ENCODE measurements at places on chromosomes 12 and 14.

DNA sequence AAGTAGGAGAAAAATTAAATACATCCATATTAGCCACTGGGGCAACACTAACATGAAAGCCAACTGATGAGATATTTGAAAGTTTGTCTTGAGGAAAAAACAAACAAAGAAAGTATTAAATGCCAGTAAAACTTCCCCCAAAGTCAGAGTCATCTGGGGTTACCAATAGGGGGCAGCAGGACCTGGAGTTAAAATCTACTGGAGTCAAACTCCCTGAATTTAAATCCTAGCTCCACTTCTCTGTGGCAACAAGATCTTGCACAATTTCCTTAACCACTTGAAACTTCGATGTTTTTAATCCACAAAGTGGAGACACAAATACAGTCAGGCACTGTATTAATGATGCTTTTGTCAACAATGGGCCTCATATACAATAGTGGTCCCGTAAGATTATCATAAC is 14.4 kb downstream of the PLEKHG7 start:
- DNase-seq = no peak

DNA sequence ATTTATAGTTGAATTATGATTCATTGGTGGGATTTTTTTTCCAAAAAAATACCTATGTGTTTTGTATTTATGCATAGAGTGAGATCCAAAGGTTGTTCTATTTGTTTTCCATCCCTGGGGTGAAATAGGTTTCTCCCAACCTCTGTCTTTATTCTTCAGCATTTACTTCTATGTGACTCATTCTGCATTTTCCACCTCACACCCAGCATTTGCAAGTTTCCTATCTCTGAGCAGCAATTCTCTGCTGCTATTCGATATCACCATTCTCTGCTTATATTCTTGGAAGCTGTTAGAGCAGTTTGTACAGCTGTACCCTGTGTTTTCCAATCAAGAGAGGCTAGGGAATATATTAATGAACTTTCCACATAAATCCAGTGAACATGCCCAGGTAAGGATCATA is 538.9 kb downstream of the SNAPC1 start:
- no peak for DNase-seq

GRCh38 chr12:101909646-101910045 is 32.3 kb downstream of the DRAM1 start:
- DNase-seq = no peak

- DNase-seq = no peak
These were observed 19.3 kb upstream of the CCER1 start for GRCh38 chr12:90974286-90974685.

- peak; percentile 77 for DNase-seq
These were observed 19.8 kb downstream of the ZBTB42 start for GRCh38 chr14:104820669-104821228.

DNA sequence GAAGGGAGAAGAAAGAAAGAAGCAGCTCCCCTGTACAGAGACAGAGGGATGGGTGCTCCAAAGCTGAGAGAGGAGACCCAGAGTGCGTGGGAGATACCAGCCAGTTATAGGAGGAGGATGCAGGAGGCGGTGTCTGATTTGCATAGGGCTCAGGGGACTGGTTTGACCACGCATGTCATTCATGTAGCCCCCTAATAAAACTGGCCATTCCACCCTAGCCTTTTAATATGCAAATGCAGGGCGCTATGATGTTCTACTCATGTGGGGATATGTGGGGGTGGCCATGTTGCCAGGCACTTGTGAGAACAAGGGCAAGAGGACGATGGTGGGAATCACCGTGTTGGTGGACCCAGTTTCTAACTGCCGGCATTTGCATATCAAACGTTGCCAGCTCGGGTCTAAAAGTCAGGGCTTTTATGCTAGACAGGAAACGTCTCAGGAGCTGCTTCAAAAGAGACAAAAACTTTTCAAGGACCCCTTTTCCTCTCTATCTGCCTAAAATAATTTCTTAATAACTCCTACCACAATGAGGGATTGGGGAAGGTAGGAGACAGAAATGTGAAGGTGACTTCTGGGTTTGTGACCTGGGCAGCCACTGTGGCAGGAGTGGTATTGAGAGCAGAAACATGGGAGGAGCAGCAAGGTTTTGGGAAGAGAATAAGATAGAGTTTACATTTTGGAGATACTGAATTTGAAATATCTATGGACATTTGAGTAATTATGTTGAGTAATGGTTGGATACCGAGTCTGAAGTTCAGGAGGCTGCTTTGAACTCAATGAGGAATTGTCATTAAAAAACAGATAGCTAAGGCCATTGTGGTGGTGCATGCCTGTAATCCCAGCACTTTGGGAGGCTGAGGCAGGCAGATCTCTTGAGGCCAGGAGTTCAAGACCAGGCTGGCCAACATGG is 2.2 kb upstream of the ATXN3 start:
- no peak for DNase-seq

DNA sequence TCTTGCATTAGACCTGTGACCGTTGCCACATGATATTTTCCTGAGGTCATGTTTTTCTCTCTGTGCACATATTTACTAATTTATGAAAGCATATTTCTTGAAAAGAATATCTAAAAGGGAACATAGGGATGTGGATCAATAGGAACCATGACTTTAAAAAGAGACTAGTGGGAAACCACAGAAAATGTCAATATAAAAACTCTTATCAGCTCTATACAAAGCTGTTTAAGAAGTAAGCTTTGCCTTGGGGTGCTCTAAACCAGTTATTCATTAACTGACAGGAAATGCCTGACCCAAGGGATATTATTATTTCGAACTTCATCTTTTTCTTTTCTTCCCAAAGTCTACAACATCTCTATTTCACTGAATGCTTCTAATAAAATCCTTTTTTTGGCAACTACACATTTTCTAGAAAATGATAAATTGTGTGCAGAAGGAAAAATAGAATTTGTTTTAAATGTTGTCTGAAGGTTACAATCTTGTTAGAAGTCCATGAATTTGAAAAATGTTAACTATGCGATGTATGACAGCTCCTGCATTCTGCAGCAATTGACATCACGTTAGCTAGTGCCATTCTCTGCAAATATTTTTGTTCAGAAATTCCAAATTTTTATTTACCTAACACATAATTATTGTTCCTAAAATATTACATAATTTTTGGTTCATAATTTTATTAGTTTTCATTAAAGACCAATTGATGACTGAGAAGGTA is 345.0 kb downstream of the SLC16A7 start:
- DNase-seq = no peak

GRCh38 chr14:93094121-93094918 is 21.4 kb downstream of the ITPK1 start:
- DNase-seq = no peak

GRCh38 chr12:21599143-21599999 is 5.3 kb downstream of the GYS2 start:
- DNase-seq = no peak

DNA sequence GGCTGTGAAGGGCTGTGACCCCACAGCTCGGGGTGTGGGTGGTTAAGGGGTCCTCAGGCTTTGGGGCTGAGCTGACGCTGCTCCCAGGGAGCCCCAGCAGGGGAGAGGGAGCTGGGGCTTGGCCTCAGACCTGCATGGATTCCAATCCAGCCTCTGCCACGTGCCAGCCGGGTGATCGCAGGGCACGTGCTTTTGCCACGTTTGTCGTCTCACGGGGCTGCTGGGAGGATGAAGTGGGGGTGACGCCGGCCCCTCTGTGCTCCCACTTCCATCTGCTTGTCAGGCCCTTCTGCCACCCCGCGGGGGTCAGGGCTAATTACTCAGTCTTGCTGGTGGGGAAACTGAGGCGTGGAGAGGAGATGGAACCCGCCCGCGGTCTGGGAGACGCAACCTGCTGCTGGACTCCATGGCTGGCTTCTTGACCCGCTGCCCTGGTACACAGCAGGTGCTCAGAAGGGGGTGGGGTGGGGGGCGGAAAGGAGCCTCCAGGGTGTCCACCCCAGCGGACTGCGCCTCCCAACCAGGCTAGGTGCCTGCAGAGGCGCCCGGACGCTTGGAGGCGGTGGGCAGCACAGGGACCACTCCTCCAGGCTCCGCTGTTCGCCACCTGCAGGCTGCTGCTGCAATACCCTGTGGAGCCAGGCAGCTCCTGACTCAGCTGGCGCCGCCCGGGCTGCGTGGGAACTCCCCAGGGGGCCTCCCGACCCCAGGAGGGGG is 36.4 kb upstream of the PRIMA1 start:
- no peak for DNase-seq

- peak; percentile 59 for DNase-seq
These were observed 115.9 kb downstream of the NTN4 start for GRCh38 chr12:95674631-95675030.

DNA sequence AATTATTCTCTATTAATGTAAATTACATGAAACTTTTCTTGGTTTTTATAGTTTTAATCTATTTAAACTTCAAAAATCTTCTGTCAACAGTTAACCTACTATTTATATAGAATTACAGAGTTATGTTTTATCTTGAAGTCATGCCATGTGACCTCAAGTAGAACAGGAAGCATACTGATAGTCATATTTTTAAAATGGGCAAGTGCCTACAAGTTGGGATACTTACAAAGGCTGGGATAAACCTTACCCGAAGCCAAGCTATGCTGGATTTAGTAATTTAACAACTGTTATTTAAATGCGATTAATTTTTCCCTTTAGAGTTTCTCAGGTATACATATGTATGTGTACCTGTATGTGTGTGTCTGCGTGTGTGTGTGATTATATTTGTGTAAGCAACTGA is 266.9 kb downstream of the RASSF9 start:
- DNase-seq = no peak

DNA sequence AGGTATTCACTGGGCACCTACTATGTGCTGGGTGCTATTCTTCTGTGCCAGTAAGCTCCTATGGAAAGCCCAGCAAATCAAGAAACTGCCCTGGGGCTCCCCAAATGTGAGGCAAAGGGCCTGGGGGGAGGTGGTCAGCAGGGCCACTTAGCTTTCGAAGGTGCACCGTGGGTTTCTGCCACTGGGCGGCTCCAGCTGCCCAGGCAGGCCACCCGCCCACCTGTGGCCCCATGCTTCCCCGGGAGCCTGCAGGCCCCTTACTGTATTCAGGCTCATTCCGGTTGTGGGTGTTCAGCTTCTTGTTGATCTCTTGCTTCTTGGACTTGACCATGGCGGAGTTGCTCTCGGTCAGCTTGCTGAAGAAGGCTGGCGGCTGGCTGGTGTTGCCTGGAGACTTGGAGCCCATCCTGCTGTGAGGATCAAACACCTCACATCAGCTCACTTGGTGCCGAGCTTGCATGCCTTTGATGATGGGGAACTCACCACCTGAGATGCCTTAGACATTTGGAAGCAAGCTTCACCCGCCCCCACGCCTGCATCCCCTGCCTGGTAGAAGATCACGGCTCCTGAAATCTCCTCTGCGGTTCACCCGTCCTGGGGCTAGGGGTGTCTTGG is 37.3 kb downstream of the RFLNA start:
- DNase-seq = no peak

DNA sequence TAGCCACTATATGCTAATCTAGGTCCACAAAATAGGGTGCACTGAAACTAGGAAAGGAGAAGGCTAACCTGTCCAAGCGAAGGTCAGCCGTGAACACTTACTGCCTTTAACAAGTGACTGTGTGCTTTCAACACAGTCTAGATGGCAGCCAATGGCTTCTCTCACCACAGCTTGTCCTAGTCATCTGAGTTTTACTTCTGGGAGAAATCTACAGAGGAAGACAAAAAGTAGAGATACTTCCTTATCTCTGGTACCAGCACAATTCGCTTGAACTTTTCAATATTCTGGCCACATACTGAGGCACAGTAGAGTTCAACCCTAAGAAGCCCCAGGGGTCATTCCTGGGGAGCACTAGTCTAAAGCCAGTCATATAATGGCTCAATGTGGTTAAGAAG is 176.9 kb downstream of the BTG1 start:
- no peak for DNase-seq

GRCh38 chr12:124525455-124525854 is 42.0 kb downstream of the NCOR2 start:
- DNase-seq = peak; percentile 78

DNA sequence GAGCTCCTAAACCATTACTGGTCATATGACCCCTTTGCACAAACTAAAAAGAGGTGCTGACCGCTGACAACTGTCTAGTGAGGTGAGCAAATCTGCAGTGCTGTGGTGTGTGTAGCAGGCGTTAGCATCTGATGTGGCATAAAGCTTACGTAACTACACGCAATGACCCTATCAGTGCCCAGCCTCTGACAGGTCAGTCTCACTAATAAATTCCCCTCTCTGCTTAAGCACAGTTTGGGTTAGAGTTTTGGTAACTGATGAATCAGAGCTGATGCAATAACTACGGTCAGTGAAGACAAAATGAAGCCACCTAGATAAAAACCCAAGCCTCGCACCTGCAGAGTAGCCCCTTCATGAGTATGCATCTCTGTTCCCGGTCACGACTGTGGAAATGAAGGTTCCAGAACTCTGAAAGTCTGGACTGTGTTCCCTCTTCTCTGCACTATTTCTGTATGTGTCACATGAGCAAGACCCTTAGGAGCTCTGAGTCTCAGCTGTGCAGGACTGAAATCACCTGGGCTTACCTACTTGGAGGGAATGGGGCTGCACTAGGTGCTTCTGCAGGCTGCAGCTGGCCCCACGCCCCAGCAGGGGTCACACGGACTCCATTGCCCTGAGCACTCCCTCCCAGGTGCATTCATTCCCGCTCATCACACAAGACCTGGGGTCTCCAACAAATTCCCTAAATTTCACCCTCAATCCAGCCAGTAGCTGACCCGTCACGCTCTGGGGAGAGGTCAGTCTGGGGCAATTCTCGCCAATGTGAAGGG is 54.4 kb downstream of the RIMBP2 start:
- no peak for DNase-seq

DNA sequence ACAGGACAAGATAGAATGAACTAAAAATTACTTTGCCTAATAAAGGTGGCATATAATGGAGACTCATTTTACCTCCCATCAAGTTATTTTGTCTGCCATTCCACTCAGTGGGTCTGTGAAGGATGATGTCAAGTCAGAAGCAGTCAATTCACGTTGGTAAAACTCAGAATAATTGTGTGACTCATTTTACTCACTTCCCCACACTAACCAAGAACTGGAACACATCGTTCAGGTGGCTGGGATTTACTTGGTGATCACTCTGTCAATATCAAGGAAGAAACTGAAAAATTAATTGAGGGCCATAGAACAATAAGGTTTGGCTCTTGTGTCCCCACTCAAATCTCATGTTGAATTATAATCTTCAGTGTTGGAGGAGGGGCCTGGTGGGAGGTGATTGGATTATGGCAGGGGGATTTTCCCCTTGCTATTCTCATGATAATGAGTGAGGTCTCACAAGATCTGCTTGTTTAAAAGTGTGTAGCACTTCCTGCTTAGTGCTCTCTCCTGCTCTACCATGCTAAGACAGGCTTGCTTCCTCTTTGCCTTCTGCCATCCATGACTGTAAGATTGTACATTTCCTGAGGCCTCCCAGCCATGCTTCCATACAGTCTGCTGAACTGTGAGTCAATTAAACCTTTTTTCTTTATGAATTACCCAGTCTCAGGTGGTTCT is 35.7 kb upstream of the GTF2A1 start:
- DNase-seq = no peak

GRCh38 chr12:694734-695503 is 31.7 kb upstream of the NINJ2 start:
- no peak for DNase-seq

All from femur (tissue), 1 donor.